Suprapubic skin (tissue), 4 donors: ENCODE measurements at places on chromosomes 6 and 20. TPM values are rescaled to one million over a fixed set of nuclear protein-coding genes. Genes with fewer than 3 reads are reported as not detected.

GRCh38 chr20:56393653-56394052, 1.2 kb downstream of the CSTF1 start:
- peak overlapping the region; percentile 83 for H3K4me3 ChIP-seq
- H3K27ac ChIP-seq: no peak overlapping the region
- DNase-seq: no peak
- peaks cover 37% of the 10 kb centered on the region for H3K36me3 ChIP-seq
- peaks cover 23% of the 10 kb centered on the region for H3K4me1 ChIP-seq

DNA sequence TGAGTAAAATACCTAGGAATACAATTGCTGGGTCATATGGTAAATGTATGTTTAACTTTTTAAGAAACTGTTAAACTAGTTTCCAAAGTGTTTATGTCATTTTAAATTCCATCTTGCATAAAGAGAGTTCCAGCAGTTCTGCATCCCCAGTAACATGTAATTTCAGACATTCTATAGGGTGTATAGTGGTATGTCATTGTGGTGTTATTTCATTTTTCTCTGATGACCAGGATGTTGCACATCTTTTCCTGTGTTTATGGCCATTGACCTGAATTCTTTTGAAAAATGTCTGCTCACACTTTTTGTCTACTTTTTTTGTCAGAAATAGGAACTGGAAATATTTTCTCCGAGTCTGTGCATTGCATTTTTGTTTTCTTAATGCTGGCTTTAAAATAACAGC, 128.9 kb downstream of the TMEM200A start:
- H3K4me3 ChIP-seq: no peak overlapping the region
- no peak for DNase-seq
- H3K27me3 ChIP-seq: no peaks in the 10 kb centered on the region
- no peaks in the 10 kb centered on the region for H3K36me3 ChIP-seq
- H3K27ac ChIP-seq: no peak overlapping the region

- H3K27ac ChIP-seq: peak overlapping the region; percentile 43
- no peaks in the 10 kb centered on the region for H3K27me3 ChIP-seq
- no peak for DNase-seq
- H3K4me1 ChIP-seq: no peaks in the 10 kb centered on the region
Observed at GRCh38 chr6:118580585-118581419, 32.7 kb downstream of the PLN start.

DNA sequence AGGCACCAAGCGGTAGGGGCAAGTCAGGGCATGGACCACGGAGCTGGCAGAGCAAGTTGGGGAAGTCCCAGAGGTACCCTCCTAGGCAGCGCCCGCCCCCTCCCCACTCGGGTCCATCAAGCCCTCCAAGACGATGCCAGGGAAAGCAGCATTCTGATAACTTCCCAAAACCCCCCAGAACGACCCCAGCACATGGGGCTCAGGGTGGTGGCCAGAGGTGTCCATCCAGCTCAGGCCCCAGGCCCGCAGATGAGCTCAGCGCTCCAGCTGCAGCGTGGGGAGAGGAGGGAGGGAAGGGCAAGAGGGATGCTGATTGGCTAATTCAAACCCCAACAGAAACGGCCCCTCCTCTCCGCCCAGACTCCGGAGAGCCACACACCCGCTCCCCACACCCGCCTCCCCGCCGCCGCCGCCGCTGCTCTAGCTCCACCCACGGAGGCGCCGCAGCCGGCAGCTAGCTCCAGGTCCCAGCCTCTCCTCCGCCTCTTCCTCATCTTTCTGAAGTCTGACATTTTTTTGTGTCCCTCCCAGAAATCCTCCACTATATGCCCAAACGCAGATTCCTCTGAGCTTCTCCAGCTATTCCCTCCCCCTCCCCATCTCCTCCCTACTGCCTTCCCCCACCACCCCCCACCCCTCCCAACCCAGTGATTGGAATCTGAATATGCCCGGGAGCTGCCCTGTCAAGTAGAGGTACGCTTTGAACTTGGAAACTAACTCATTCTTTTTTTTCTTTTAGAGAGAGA, 40.3 kb upstream of the TLDC2 start:
- peak overlapping the region; percentile 22 for H3K27ac ChIP-seq
- H3K4me3 ChIP-seq: peak overlapping the region; percentile 27
- H3K36me3 ChIP-seq: peaks cover 10% of the 10 kb centered on the region
- peaks cover 52% of the 10 kb centered on the region for H3K4me1 ChIP-seq
- H3K27me3 ChIP-seq: no peaks in the 10 kb centered on the region
- DNase-seq: peak; percentile 96

DNA sequence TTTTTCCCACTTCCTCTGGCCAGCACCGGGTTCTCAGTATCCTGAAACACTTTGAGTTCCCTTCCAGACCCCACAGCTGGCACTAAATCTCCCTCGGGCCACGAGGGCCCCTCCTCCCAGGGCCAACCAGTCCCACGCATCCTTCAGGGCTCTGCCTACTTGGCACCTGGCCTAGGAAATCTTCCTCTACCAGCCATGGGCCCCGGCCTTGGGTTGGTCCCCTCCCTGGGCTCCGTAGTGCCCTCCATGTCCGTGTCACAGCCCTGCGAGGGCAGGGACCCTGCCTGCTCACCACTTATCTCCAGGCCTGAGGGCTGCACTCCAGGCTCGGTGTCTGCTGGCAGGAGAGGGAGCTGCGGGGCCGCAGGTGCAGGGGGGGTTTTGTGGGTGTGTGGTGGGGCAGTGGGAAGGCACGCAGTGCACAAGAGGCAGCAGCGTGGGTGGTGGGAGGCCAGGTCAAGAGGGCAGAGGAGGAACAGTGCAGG, 48.8 kb upstream of the CDH22 start:
- H3K4me3 ChIP-seq: no peak overlapping the region
- peaks cover 46% of the 10 kb centered on the region for H3K36me3 ChIP-seq
- peaks cover 54% of the 10 kb centered on the region for H3K4me1 ChIP-seq
- H3K27me3 ChIP-seq: no peaks in the 10 kb centered on the region
- no peak for DNase-seq

- H3K36me3 ChIP-seq: no peaks in the 10 kb centered on the region
- H3K27me3 ChIP-seq: peaks cover 79% of the 10 kb centered on the region
- no peak for DNase-seq
- H3K4me3 ChIP-seq: no peak overlapping the region
- no peak overlapping the region for H3K27ac ChIP-seq
Observed at GRCh38 chr20:62446481-62446880, 19.1 kb upstream of the RBBP8NL start.

GRCh38 chr6:45148711-45149341, 179.3 kb upstream of the RUNX2 start:
- no peaks in the 10 kb centered on the region for H3K36me3 ChIP-seq
- H3K4me3 ChIP-seq: no peak overlapping the region
- no peaks in the 10 kb centered on the region for H3K27me3 ChIP-seq
- DNase-seq: no peak

DNA sequence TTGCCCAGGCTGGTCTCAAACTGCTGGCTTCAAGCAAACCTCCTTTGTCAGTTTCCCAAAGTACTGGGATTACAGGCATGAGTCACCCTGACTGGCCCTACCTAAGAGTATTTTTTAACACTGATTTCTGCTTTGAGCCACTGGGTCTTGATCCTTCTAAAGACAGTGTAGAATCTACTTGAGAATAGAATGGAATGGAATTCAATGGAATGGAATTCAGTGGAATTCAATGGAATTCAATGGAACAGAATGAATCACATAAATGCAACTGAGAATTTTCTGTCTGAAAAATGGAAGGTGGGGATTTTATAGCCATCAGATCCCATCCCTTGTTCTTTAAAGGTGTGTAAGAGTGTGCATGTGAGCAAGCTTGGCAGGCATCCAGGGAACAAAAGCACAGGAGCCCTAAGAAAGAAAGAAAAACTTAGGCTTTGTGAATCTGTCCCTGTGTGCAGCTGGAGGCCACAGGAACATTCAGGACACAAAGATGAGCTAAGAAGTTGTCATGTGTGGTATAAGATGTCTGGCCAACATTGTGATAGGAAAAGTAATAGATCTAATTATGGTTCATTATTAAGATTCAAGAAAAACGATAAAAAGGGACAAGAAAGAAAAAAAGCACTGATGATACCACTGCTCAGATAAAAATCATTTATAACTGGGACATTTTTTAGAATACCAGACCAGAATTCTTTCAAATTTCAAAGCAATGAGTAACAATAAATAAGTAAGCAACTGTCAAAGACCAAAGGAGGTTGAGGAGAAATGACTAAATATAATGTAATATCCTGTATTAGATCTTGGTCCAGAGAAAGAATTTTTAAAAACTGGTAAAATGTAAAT, 681.0 kb upstream of the GJE1 start:
- no peak for DNase-seq
- H3K27me3 ChIP-seq: no peaks in the 10 kb centered on the region
- H3K36me3 ChIP-seq: no peaks in the 10 kb centered on the region
- H3K4me3 ChIP-seq: no peak overlapping the region
- H3K4me1 ChIP-seq: no peaks in the 10 kb centered on the region

- H3K36me3 ChIP-seq: peaks cover 52% of the 10 kb centered on the region
- H3K27ac ChIP-seq: no peak overlapping the region
- no peak overlapping the region for H3K4me3 ChIP-seq
- H3K4me1 ChIP-seq: no peaks in the 10 kb centered on the region
- no peaks in the 10 kb centered on the region for H3K27me3 ChIP-seq
- no peak for DNase-seq
Observed at GRCh38 chr6:111307275-111307858, 175.7 kb downstream of the REV3L start.

DNA sequence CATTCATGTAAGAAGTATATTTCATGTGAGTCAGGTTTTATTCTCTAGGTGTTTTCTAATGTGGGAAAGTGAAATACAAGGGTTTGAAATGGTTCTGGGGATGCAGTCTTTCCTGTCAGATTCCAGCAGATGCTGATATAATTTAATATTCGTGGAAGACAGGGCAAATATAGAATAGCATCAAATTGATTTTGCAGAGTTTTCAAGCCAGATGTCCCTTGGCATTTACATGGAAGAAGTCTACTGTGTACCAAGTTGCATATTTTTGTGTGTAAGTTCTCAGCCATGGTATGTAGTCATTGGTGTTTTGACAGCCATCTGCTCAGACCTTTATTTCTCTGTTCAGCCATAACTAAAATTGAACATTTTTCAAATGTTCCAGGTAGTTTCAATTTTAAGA, 143.7 kb downstream of the LAMA2 start:
- DNase-seq: no peak
- no peak overlapping the region for H3K27ac ChIP-seq
- no peak overlapping the region for H3K4me3 ChIP-seq
- no peaks in the 10 kb centered on the region for H3K27me3 ChIP-seq
- H3K4me1 ChIP-seq: no peaks in the 10 kb centered on the region

DNA sequence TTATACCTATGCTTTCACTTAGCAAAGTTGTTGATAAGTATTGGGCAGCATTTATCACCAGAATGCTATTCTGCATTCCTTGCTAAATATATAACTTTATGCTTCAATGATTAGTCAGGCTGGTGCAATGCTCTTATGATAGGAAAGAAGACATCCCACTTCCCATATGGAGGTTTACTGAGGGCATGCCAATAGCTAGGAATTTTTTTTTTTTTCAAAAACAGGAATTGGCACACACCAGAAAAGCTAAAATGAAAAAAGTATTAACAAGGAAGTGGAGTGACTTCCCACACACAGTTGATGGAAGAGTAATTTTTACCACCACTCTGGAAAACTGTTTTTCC, 90.8 kb downstream of the FRK start:
- H3K36me3 ChIP-seq: peaks cover 3% of the 10 kb centered on the region
- no peaks in the 10 kb centered on the region for H3K4me1 ChIP-seq
- DNase-seq: no peak
- H3K27me3 ChIP-seq: no peaks in the 10 kb centered on the region
- no peak overlapping the region for H3K27ac ChIP-seq

- H3K36me3 ChIP-seq: no peaks in the 10 kb centered on the region
- H3K4me3 ChIP-seq: no peak overlapping the region
- no peak overlapping the region for H3K27ac ChIP-seq
- H3K27me3 ChIP-seq: peaks cover 6% of the 10 kb centered on the region
- DNase-seq: peak; percentile 49
Observed at GRCh38 chr20:44056010-44056698, 130.8 kb downstream of the JPH2 start.

DNA sequence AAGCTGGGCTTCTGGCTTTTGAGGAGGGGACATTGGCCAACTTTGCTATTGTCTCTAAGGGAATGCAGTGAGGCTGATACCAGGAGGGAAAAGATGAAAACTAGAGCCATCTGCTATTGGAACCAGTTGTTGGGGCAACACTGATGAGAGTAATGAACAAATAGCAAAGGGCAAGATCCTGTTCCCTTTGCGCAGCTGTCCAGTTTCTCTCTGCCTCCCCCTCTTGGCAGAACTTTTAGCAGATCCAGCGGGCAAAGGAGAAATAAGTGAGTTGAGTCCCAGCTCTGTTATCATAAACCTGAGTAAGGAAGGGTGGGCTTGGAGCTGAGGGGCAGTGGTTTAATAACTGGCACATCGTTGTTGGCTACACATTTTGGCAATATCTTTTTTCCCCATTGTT, 126.8 kb downstream of the AKAP7 start:
- no peaks in the 10 kb centered on the region for H3K4me1 ChIP-seq
- no peak overlapping the region for H3K4me3 ChIP-seq
- DNase-seq: no peak
- H3K36me3 ChIP-seq: no peaks in the 10 kb centered on the region

GRCh38 chr6:167157414-167157813, 366 bp downstream of the GPR31 start:
- peaks cover 10% of the 10 kb centered on the region for H3K27me3 ChIP-seq
- H3K27ac ChIP-seq: no peak overlapping the region
- H3K36me3 ChIP-seq: no peaks in the 10 kb centered on the region
- H3K4me3 ChIP-seq: no peak overlapping the region

- no peaks in the 10 kb centered on the region for H3K4me1 ChIP-seq
- no peaks in the 10 kb centered on the region for H3K27me3 ChIP-seq
- H3K4me3 ChIP-seq: no peak overlapping the region
- DNase-seq: no peak
Observed at GRCh38 chr6:151633526-151634335, 139.9 kb downstream of the CCDC170 start.

- no peak overlapping the region for H3K4me3 ChIP-seq
- DNase-seq: no peak
- peaks cover 8% of the 10 kb centered on the region for H3K27me3 ChIP-seq
- H3K27ac ChIP-seq: no peak overlapping the region
- no peaks in the 10 kb centered on the region for H3K36me3 ChIP-seq
- H3K4me1 ChIP-seq: peaks cover 2% of the 10 kb centered on the region
Observed at GRCh38 chr20:6838181-6838826, 70.8 kb downstream of the BMP2 start.

DNA sequence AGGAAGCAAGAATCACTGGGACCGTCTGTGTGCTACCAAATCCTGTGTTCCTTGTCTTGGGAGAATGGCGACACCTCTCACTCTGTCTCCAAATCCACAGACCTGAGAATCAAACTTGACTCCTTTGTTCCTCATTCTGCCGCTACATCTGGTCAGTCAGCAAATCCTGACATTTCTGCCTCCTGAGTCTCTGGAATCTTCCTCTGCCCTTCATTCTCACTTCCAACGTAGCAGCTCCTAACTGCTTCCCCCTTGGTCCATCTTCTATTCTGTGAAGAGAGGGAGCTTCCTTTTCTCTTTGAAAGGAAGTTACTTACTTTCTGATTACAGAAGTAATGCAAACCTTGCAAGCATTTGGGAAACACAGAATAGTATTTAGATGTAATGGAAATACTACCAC, 37.7 kb downstream of the SYTL3 start:
- peak overlapping the region; percentile 51 for H3K27ac ChIP-seq
- DNase-seq: no peak
- H3K36me3 ChIP-seq: no peaks in the 10 kb centered on the region
- H3K4me3 ChIP-seq: no peak overlapping the region
- H3K4me1 ChIP-seq: no peaks in the 10 kb centered on the region
- no peaks in the 10 kb centered on the region for H3K27me3 ChIP-seq

Gene STX11
- total RNA-seq: 13.4 TPM

Gene RIPPLY2
- total RNA-seq: not detected

Gene SERINC3
- total RNA-seq: 128 TPM

Gene TRIM31
- 0.57 TPM for total RNA-seq

Gene PROCR
- 26.6 TPM for total RNA-seq

Gene THBD
- total RNA-seq: 176 TPM
